CD4-positive, CD25-positive, alpha-beta regulatory T cell (primary cell): ENCODE measurements at places on chromosomes 16 and 17.
A peak's percentile ranks its signal among the peaks of the same experiment; 100 is the strongest.

GRCh38 chr17:29474297-29474696, 84.1 kb downstream of the TAOK1 start:
- no peak for DNase-seq

DNA sequence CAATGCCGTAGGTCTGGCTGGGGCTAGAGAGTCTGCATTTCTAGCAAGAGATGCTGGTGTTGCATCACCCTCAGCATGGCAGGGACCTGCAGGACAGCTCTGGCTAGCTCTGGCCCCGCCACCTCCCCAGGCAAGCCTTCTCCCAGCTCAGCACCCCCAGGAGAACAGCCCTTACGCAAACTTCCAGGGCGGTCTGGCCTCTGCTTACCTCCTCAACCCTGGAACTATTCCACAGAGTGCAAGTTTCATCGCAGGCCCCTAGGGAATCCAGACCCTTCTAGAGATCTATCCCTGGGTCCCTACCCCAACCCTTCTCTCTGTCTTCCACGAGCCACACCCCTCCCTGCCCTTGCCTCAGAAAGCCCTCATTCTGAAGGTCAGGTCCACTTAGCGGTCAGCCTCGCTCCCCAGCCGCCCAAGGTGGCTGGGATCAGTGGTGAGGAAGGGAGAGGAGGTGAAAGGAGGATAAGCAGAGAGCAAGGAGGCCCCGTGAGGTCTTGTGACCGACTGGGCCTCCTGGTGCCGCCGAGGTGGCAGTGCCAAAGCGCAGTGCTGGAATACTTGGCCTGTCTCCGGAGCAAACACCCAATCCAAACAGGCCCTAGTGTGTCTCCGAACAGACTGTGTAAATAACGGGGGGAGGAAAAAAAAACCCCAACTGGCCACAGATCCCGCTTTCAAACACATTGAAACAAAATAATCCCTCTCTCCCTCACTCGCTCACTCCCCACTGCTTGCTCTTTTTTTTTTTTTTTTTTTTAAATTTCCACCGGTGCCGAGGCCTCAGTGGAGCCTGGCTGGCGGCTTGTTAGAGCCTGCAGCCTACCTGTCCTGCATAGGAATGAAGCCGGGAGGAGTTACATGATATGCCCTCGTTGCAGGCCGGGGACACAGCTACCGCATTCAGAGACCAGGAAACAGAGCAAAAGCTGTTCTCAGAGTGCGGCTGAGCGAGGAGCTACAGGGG, 380.9 kb downstream of the SOX9 start:
- no peak for DNase-seq

GRCh38 chr17:41617698-41618097, 5.1 kb upstream of the KRT16 start:
- no peak for DNase-seq

DNA sequence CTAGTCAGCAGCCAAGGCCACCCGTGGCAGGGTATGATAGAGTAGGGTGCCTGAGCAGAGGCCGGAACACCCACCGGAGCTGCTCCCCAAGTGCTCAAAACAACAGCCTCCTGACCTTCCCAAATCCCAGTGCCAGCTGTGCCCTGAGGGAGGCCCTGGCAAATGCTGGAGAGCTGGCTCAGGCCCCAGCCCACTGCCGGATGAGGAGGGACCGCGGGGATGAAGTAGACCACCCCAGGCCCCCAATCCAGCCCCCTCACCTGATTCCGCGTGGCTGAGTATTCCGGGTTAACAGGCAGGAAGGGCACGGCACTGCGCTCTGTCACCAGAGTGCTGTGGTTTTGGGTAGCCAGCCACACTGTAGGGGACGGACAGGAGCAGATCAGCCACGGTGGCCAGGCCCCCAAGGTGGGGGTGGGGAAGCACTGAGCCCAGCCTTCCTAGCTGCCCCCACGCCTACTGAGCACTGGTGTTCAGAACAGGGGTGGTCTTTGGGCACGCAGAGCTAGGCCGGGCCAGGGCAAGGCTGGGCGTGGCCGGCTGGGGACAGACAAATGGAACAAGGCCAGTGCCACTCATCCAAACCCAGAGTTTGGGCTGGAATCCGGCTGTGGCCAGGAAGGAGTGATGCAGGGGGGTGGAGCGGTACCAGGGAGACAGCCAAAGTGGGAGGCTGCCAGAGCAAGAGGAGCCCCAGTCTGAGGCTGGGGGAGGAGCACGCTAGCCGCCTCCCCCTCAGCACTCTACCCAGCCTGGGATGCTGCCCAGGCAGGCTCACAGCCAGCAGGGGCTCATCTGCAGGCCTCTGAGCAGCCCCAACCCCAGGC, 9.1 kb downstream of the TP53I13 start:
- no peak for DNase-seq

- no peak for DNase-seq
Observed at GRCh38 chr16:83951544-83951943, 1.5 kb upstream of the OSGIN1 start.

DNA sequence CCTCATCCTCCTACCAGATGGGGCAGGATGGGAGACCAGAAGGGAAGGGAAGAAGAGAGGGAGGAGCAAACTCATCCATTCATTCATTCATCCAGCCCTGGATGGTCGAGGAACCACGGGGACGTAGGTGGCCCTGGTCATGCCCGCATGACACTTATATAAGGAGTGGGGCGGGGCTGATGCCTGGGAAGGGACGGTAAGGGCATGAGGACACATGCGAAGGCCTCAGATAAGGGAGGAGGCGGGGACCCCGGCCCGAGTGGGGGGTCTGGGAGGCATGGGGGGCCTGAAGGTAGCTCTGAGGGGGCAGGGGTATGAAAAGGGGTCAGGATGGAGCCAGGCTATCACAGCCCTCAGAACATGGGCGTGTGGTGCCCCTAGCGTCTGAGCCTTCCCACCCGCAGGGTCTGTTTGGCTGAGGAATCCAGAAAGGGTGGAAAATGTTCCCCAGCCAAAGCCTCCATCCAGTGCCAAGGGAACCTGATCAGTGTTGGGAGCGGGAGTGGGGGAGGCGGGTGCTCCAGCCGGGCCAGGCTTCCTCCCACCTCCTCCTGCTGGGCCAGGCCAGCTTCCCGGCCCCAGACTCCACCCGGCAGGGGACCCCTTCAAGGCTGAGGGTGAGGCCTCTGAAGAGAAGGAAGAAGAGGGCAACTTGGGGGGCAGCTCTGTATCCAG, 17.6 kb upstream of the CD79B start:
- DNase-seq = no peak

DNA sequence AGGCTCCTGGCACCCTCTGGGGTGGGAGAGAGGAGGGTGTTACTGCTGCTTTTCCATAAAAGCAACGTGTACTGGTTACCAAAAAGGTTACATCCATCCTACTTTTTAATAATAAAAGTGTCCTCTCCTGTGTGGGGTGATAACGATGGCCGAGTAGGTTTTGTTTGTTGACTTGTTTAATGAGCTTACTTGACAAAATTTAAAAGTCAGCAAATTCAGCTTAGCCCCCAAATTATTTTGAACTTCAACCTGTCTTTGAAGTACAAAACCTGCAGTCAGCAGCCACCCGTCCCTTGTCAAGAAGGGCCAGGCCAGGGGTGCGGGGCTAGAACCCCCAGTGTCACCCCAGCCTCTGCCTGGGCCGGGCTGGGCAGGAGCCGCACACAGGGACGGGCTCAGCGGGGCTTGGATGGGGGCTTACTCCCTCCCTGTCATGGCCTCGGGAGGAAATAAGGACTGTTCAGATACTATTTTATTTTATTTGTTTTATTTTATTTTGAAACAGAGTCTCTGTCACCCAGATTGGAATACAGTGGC, 103.9 kb upstream of the CHMP6 start:
- no peak for DNase-seq

GRCh38 chr16:10989559-10989958, 45.2 kb downstream of the CLEC16A start:
- no peak for DNase-seq

- no peak for DNase-seq
Observed at GRCh38 chr17:9021158-9021991, at the start of gene NTN1. NTN1 (plus strand) TSS chr17:9021510; CDS start chr17:9022374, 864 bp downstream.

- DNase-seq = peak; percentile 43
Observed at GRCh38 chr16:81035975-81036750, 521 bp downstream of the ATMIN start.

- DNase-seq = no peak
Observed at GRCh38 chr17:82984751-82985427, 94.5 kb upstream of the METRNL start.

GRCh38 chr16:1327619-1327947, 5.9 kb upstream of the BAIAP3 start:
- no peak for DNase-seq

DNA sequence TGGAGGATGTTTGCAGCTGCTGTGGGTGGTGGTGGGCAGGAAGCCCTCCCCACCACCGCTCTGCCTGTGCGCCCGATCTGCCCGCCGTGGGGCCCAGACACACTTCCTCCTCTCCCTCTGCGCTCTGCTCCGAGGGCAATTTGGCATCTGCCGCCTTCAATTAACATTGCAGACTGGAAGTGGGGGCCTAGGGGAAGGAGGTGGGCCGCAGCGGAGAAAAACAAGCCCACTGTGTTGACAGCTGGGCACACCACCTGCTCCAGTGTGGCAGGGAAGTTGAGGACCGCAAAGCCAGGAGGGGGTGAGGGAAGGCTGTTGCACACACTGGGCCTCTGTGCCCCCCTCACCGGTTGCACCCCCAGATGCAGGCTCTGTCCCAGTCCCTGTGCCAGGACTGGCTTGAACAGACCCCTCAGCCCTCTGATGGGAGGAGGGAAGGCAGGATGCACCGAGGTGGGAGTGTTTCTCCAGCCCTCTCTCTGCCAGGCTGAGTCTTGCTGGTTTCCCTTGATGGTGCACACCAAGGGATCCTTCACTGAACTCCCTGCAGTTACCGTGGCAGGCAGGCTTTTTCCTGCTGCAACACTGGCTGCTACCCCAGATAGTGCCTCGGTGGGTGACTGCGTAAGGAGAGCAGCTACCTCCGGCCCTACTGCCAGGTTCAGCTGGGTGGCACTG, 72.8 kb upstream of the MED9 start:
- DNase-seq = peak; percentile 61

DNA sequence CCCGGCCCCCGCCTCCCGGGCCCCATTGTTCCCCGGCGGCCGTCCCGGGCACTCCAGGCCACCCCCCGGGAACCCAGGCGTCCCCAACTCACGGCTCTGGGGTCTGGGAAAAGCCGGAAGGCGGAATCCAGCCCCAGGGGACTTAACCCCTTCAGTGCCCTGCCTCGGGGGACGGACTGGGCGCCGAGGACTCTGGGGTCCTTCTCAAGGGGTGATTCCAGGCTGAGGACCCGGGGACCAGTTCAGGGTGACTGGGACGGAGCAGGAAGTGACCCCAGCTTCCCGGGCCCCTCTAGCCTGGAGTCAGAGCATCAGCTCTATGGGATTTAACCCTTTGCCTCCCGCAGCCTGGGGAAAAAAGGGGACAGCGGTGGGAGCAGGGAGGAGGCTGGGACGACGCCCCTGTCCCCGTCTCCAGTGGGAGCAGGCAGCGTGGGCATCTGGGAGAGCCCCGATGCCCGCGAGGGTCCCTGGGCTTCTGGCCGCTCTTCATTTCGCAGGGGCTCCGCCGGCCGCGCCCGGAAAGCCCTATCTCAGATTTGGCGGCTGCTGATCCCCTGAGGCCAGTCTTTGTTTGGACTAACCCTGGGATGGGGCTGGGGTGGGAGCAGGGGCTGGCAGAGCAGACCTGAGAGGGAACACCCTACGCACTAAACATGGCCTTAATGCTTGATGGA, at the start of gene ZNF629:
Gene ZNF629 (minus strand): TSS at position 270 of the 677 bp plus-strand sequence. CDS start 2,723 bp downstream, outside the sequence.
- no peak for DNase-seq

- no peak for DNase-seq
Observed at GRCh38 chr16:51752438-51752995, 601.4 kb upstream of the SALL1 start.

DNA sequence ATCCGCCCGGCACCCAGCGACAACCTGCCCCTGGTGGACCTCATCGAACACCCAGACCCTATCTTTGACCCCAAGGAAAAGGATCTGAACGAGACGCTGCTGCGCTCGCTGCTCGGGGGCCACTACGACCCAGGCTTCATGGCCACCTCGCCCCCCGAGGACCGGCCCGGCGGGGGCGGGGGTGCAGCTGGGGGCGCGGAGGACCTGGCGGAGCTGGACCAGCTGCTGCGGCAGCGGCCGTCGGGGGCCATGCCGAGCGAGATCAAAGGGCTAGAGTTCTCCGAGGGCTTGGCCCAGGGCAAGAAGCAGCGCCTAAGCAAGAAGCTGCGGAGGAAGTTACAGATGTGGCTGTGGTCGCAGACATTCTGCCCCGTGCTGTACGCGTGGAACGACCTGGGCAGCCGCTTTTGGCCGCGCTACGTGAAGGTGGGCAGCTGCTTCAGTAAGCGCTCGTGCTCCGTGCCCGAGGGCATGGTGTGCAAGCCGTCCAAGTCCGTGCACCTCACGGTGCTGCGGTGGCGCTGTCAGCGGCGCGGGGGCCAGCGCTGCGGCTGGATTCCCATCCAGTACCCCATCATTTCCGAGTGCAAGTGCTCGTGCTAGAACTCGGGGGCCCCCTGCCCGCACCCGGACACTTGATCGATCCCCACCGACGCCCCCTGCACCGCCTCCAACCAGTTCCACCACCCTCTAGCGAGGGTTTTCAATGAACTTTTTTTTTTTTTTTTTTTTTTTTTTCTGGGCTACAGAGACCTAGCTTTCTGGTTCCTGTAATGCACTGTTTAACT, 1.0 kb downstream of the NOG start:
- peak; percentile 59 for DNase-seq

- DNase-seq = no peak
Observed at GRCh38 chr16:11470676-11471415, 115.9 kb downstream of the LITAF start.

- DNase-seq = no peak
Observed at GRCh38 chr17:74391771-74392170, 24.5 kb downstream of the GPR142 start.

DNA sequence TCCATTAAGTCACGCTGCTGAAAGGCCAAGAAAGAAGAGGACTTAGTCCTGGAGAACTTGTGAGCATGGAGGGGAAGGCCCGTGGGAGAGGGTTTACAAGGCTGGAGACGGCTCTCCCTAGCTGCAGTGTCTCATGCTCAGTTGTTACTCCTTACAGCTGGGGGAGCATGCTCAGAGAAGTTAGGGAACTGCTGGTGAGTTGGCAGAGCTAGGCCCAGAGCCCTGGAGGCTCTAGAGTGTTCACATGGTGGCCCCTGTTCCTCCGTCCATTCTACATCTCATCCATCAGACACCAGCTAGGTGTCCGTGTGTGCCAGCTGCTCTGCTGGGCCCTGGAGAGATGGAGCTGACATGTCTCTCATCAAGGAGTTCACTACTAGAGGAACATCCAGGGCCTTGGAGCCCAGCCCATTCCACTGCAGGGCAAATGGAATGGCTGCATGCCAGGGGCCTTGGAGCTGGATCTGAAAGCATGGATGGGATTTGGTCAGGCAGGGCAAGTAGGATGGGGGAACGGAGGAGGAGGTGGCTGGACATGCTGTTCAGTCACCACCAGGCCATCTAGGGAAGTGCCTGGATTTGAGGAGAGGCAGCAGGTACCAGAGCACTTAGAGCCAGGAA, 6.3 kb downstream of the XYLT2 start:
- no peak for DNase-seq

DNA sequence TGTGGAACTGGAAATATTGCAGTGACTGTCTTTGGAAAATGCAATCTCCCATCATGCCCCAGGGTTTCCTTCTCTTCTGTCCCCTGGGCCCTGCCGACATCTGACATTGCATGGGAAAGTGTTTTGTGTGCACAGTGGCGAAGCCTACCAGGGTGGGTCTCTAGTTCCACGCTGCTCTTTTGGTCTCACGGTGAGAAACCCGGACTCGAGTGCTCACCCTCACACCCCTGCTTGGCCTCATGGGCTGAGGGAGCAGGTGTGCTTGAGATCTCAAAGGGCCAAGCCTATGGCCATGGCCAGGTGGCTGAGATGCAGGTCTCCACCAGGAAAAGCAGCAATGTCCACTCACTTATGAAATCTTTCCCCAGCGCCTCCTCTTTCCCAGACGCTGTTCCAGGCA, 32.0 kb downstream of the SPNS3 start:
- DNase-seq = no peak

GRCh38 chr16:14219983-14220382, 148.9 kb downstream of the MRTFB start:
- no peak for DNase-seq

GRCh38 chr17:63540590-63540989, 9.7 kb upstream of the DCAF7 start:
- no peak for DNase-seq
